A549 (cell line): ENCODE measurements at places on chromosomes 6 and 20.

DNA sequence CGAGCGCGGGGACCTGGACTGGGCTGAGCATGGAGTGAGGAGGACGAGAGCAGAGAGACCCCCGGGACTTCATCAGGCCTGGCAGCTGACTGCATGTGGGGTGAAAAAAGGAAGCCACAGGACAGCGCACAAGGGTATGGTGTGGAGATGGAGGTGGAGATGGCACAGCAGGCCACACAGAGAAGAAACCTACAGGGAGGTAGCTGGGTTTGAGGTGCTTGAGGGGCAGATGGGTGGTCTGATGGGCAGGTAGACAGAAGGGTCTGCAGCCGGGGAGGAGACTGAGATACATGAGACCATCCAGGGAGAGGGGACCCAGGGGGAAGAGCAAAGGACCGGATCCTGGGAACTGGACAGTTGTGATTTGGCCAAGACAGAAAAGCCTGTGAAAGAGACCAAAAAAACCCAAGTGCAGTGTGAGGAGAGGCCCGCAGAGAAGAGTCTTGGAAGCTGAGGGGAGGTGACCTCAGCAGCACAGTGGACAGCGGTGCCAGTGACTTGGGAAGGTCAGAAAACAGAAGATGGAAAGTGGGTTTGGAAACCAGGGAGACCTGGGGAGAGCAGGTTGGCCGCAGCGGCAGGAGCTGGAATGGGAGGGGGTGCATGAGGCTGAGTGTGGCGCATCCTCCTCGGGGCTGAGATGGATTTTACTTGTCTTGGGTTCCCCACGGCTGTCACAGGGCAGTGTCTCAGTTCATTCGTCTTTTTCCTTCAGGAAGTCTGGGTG lies 5.5 kb downstream of the HLA-DPB1 start:
- DNase-seq: no peak

- DNase-seq: no peak
Measured at GRCh38 chr6:34957231-34957783, 68.3 kb downstream of the ANKS1A start.

GRCh38 chr6:170145272-170145592 lies 145.6 kb downstream of the DLL1 start:
- DNase-seq: no peak

DNA sequence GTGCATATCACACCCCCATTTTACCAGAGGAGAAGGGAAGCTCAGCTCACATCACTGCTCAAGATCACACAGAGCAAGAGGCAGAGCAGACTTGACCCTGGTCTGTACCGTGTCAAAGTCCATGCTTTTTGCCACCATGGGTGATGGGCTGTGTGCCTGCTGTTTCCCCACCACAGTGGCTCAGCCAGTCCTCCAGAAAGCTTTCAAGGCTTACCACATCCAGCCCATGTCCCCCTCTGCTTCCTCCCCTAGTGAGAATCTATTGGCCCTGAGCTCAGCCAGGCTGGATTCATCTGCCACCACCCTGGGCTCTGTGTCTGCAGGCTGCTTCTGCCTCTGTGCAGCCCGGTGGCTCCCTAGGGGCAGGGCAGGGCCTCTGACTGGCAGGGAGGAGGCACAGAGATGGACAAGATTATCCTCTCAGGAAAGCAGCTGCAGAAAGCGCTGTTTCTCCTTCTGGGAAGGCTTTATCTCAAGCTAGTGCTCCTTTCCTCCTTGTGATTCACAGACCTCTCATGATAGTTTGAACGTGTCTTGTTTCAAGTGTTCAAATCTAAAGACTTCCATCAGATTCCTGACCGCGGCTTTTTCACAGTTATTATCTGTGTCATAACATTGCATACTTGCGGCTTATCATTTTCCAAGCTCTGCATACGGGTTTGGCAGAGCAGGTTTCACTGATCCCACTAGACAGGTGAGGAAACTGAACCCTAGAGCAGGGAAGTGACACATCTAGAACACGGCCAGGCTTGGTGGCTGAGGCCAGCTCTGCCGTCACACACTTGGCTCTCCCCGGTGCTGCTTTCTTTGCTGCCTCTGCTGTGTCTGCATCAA lies 37.4 kb downstream of the VEGFA start:
- no peak for DNase-seq

DNA sequence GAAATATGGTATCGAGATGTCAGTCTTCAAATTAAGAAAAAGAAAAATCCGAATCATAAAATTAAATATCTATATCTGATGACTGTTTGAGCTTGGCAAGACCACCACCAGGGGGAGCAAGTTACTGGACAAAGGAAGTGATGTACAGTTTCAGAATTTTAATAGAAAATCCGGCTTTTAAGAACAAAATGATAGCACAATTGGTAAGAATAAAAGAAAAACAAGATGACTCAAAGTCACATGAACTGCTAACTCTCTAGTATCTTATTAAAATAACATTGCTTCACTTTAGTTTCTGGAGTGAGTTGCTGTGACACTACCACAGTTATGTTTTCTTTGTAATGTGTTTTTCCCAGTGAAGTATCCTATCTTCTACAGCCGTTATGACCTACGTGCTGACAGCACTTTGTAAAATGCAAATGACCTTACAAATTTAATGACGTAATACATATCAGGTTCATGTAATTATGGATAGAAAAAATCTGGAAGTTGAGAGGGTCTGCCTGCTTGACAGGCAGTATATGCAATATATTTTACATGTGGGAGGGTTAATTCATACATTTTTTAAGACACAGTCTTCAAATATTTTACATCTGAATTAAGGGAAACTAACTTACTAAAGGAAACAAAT lies 405.3 kb upstream of the HS3ST5 start:
- DNase-seq: no peak

GRCh38 chr6:112335736-112336135 lies 11.4 kb upstream of the RFPL4B start:
- no peak for DNase-seq

- no peak for DNase-seq
Measured at GRCh38 chr20:58102744-58103516, 125.5 kb downstream of the ANKRD60 start.

- DNase-seq: no peak
Measured at GRCh38 chr6:96304997-96305396, 216.6 kb upstream of the UFL1 start.

- no peak for DNase-seq
Measured at GRCh38 chr6:67391955-67392354, 1243.1 kb upstream of the ADGRB3 start.

- peak; percentile 15 for DNase-seq
Measured at GRCh38 chr6:17032988-17033634, 68.7 kb upstream of the STMND1 start.

DNA sequence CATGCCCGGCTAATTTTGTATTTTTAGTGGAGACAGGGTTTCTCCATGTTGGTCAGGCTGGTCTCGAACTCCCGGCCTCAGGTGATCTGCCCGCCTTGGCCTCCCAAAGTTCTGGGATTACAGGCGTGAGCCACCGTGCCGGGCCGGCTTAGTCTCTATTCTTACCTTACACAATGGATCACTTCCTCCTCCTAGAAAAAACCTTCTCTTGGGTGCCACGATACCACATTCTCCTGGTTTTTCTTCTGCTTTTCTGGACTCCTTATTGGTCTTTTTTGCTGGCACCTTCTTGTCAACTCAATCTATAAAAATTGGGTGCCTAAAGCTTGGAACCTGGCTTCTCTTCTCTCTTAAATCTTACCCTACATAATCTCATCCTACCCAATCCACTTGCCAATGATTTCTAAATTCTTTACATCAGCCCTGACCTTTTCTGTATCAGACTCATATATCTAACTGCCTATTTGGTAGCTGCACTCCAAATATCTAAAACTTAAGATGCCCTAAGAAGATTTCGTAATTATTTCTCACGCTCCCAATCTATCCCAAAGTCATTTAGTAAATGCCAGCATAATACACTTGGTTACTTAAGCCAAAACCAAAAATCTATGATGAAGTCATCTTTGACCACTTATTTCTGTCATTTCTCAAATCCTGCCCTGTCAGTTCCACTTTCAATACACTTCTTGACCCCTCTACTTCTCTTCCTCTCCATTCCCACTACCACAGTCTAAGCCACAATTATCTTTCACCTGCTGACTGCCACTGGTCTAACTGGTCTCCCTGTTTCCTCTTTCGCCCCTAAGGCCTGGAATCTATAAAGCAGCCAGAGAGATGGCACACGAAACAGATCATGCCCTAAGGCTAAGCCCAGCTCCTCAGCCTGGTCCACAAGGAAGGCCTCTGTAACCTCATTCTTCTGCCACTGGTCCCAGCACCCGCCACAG lies 43.2 kb downstream of the ELMO2 start:
- DNase-seq: no peak

DNA sequence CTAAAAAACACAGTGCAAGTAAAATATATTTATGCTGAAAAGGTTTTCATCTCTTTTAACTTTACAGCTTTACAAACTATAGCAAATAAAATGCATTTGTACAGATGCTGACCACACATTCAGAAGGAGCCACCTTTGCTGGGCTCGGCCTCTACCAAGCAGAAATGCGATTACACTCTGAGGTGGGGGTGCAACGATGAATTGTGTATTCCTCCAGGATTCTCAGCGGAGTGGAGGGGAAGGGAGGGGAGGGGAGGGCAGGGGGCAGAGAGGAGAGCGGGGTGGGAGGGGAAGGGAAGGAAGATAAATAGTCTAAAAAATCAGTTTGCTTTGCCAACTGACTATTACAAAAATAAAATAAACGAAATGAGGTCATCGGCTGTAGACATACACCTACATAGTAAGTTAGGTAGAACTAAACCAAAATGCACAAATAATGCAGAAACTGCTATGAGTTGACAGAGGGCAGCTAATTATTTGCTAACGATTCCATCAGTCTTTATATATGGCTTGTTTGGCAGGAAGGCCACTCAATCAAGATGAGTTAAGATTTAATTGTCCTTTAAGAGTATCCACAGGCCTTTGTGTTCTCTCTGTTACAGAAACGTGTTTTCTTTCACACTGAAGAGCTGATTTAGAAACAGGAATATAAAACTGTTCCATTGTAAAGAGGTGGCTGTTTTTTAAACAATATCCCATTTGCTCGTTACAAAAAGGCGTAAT lies 90.1 kb downstream of the TAF4 start:
- DNase-seq: no peak

GRCh38 chr20:61771805-61772350 lies 293.8 kb downstream of the TAF4 start:
- DNase-seq: no peak

DNA sequence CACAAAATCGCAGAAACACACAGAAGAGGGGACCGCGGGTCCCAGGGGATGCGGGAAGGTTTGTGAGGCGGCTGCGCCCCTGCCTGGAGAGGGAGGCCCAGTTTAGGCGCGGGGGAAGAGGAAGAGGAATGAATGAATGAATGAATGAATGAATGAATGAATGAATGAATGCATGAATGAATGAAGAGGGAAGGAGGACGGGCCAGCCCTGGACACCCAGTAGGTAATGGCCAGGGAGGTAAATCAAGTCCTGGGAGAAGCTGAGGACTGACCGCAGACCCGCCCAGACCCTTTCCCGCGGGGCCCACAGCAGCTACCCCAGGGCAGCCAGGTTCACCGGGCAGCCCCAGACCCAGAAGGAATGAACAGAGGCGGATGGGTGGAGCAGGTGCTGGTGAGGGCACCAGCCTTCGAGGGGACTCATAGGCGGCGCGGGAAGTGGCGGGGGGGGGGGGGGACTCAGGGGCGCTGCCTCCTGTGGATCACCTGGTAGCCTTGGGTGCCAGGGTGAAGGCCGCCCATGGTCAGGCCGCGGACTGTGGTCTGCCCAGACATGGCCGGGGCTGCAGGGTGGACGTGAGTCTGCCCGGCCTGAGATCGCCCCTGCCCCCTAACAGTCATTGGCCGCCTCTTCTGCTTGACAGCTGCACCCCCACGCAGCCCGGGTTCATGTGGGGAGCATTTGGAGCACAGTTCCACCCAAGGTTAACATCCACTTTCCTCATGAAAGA lies 192.0 kb upstream of the PDE10A start:
- no peak for DNase-seq

- peak; percentile 65 for DNase-seq
Measured at GRCh38 chr20:62366370-62367135, 559 bp downstream of the LAMA5 start.

DNA sequence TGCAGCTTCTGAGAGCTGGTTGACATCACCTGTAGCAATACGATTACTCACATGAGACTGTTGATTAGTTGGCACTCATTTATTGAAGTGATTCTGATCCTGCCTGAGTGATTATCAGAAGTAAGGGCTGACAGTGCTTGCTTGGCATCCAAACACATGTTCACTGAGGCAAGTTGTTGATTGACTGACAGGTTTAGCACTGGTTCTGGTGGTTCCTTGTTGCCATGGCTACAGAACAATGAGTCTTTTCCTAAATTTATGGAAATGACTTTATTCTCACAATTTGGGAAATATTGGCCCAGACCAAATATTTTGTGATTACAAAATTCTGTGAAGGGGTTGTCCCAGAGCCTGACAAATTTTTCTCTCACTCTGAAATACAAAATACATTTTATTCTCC lies 146.0 kb upstream of the RAB32 start:
- no peak for DNase-seq

GRCh38 chr6:158168040-158168289 lies at the start of gene SERAC1:
SERAC1 (minus strand) TSS chr6:158168262; CDS start chr6:158158363, 9,899 bp downstream.
- DNase-seq: no peak

GRCh38 chr6:112806163-112806865 lies 459.2 kb downstream of the RFPL4B start:
- no peak for DNase-seq

DNA sequence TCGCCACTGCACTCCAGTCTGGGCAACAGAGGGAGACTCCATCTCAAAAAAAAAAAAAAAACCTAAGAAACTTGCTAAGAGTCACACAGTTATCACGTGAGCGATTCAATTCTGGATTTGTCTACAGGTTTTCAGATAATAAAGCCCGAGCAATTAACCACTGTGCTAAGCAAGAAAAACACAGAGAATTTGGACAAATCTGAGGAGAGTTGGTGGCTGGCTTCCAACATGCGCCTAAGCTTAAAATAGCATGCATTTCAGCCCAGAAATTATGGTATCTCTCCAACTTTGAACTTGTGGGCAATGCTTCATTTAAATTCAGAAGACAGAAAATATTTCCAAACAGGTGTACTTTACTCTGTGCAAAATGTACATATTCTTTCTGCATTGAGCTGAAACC lies 232.9 kb downstream of the TSHZ2 start:
- no peak for DNase-seq
